ENCODE measurements at places on chromosomes 13 and 19.
A peak's percentile ranks its signal among the peaks of the same experiment; 100 is the strongest.

DNA sequence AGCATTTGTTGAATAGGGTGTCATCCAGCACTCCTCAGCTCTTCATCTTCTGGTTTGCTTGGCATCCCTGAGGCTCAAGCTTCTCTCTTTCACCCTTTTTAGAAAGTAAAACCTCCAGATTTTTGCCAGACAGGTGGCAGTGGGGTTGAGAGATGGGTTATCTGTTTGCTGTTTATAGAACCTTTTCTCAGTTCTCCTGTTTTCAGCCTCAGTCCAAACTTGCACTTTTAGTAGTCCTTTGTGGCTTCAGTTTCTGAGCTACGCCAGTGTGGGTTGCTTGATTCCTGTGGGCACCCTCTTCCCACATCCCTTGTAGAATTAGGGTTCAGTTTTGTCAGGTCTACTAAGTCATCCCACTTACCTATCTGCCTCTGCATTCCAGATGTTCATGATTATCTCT lies 147.9 kb downstream of the PAN3 start:
- no peaks in the 10 kb centered on the region for H3K4me1 ChIP-seq
- H3K4me3 ChIP-seq, result no peak overlapping the region
- no peak overlapping the region for H3K27ac ChIP-seq
- H3K27me3 ChIP-seq, result no peaks in the 10 kb centered on the region
- DNase-seq, result no peak

DNA sequence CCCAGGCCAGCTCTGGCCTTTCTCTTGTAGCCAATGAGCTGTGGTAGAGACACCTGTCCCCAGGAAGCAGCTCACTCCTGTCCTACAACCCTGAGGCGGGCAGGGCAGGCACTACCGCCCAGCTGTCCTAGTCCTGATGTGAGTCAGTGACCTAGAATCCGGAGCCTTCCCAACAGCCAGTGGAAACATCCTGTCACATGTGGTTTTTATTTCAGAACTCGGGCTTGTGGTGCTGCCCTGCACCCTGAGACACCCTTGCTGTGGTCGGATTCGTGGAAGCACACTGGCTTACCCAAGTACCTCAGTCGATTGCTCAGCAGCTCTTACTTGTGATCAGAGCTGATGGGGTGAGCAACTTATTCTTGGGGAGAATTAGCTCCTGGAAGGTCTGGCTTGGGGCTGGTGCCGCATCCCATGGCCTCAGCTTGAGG lies 83.6 kb upstream of the ARHGEF7 start:
- no peak overlapping the region for H3K4me3 ChIP-seq
- DNase-seq, result peak; percentile 77
- H3K4me1 ChIP-seq, result peaks cover 14% of the 10 kb centered on the region
- peak overlapping the region; percentile 39 for H3K27ac ChIP-seq

GRCh38 chr13:27161980-27162379 lies 9.6 kb downstream of the USP12 start:
- no peaks in the 10 kb centered on the region for H3K27me3 ChIP-seq
- no peak overlapping the region for H3K4me3 ChIP-seq
- DNase-seq, result no peak
- no peak overlapping the region for H3K27ac ChIP-seq
- H3K4me1 ChIP-seq, result no peaks in the 10 kb centered on the region
- H3K36me3 ChIP-seq, result no peaks in the 10 kb centered on the region

- H3K4me1 ChIP-seq, result no peaks in the 10 kb centered on the region
- no peaks in the 10 kb centered on the region for H3K27me3 ChIP-seq
- H3K4me3 ChIP-seq, result no peak overlapping the region
- peaks cover 2% of the 10 kb centered on the region for H3K36me3 ChIP-seq
These were observed 10.0 kb downstream of the MTIF3 start for GRCh38 chr13:27440408-27440807.

DNA sequence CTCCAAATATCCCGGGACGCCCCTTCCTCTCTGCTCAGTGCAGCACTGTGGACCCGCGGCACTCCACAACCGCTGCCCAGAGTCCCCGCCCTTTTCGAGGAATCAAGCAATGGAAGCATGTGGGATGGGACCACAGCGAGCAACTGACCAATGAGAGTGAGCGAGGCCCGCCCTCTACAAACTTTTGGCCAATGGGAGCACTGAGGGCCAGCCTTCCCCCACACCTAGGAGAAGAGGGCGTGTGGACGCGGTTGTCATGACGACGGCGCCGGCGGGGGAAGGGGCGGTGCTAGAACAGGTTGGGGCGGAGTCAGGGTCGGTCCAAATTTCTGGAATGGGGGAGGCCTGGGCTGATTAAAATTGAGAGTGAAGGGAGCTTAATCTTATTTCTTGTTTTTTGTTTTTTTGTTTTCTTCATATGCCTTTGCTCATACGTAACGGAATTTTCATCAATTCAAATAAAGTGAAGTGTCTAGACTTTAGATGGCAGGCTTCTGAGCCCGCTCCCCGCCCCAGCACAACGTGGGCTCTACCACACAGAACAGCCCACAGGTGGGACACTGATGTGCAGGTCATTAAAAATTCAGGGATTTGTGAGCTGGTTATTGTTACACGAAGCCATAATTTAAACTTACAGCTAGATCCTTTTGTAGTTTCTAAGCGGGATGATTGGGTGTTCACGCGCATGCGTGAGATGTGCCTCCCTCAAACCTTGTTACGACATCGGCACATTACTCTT lies at the start of gene DNAAF3:
DNAAF3 (minus strand) TSS at position 84 of the 739 bp plus-strand sequence. CDS start 200 bp downstream, outside the sequence.
- H3K4me1 ChIP-seq, result peaks cover 4% of the 10 kb centered on the region
- 0 out of 2 replicates have a peak, but pooled peaks cover 2% of the 10 kb centered on the region for H3K27me3 ChIP-seq
- peak; percentile 98 for DNase-seq
- no peaks in the 10 kb centered on the region for H3K36me3 ChIP-seq
- H3K27ac ChIP-seq, result no peak within 1 kb of the TSS
- H3K4me3 ChIP-seq, result peak within 1 kb of the TSS; percentile 51

DNA sequence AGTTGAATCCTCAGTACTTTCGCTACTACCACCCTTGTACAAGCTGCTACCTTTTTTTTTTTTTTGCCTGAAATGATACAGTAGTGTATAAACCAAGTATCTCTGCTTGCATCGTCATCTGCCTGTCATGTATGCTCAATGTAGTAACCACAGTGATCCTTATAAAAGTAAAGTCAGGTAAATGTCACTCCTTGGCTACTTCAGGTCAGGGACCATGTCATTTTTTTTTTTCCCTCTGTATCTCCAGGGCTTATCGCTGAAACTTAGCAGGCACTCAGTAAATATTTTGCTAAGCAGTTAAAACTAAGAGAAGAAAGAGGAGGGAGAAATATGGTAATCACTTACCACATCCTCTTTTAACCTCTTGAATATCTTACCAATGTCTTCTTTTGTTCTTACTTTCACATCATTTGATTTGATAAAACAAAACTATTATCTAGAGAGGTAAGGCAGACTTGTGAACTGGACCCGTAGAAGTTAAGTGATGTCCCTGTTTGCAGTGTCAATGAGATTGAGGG lies 96.8 kb upstream of the KLF12 start:
- no peak overlapping the region for H3K4me3 ChIP-seq
- no peaks in the 10 kb centered on the region for H3K36me3 ChIP-seq
- H3K27me3 ChIP-seq, result no peaks in the 10 kb centered on the region
- no peak for DNase-seq
- H3K27ac ChIP-seq, result no peak overlapping the region

- H3K4me3 ChIP-seq, result no peak overlapping the region
- no peak for DNase-seq
- H3K27me3 ChIP-seq, result no peaks in the 10 kb centered on the region
- no peak overlapping the region for H3K27ac ChIP-seq
- no peaks in the 10 kb centered on the region for H3K4me1 ChIP-seq
These were observed 347.6 kb upstream of the NBEA start for GRCh38 chr13:34594507-34594906.

DNA sequence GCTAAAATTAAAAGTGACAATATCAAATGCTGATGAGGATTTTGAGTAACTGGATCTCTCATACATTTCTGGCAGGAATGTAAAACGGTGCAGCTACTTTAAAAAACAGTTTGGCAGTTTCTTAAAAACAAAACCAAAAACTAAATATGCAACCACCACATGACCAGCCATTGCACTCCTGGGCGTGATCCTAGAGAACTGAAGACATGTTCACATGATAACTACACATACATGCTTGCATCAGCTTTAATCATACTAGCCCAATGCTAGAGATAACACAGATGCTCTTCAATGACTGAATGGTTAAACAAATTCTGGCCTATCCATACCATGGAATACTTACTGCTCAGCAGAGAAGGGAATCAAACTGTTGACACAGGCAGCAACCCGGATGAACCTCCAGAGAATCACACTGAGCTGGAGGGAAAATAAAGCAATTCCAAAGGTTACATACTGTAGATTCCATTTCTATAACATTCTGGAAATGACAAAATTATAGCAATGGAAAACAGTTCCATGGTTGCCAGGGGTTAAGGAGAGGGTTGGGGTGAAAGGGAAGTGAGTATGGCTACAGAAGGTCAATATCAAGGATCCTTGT lies 25.5 kb upstream of the NAXD start:
- no peak for DNase-seq
- no peak overlapping the region for H3K27ac ChIP-seq
- no peaks in the 10 kb centered on the region for H3K36me3 ChIP-seq
- H3K4me3 ChIP-seq, result no peak overlapping the region

GRCh38 chr19:42558450-42559150 lies 30.3 kb upstream of the CEACAM1 start:
- no peak overlapping the region for H3K4me3 ChIP-seq
- H3K36me3 ChIP-seq, result no peaks in the 10 kb centered on the region
- H3K4me1 ChIP-seq, result no peaks in the 10 kb centered on the region
- no peak overlapping the region for H3K27ac ChIP-seq
- no peak for DNase-seq
- H3K27me3 ChIP-seq, result peaks cover 2% of the 10 kb centered on the region

DNA sequence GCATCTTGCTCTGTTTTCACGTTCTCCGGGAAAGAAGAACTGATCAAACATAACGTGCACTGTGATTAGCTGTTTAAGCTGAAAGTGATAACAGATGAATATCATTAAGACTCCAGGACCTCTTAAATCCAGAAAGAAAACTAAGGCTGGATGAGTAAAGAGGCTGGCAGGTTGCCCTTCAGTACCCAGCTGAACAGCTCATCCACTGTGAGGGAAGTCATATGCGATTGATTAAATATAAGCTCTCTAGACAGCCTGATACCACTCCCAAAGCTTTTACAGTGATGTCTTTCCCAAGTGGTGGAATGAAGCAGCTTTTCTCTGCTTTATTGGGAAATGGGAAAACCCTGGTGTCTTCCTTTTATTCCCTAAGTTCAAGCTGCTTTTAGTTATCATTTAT lies 116.9 kb downstream of the EFNB2 start:
- H3K4me3 ChIP-seq, result no peak overlapping the region
- H3K27ac ChIP-seq, result no peak overlapping the region
- no peaks in the 10 kb centered on the region for H3K27me3 ChIP-seq
- DNase-seq, result no peak
- no peaks in the 10 kb centered on the region for H3K4me1 ChIP-seq

GRCh38 chr13:37026771-37027170 lies 26.2 kb downstream of the EXOSC8 start:
- no peak for DNase-seq
- H3K27me3 ChIP-seq, result no peaks in the 10 kb centered on the region
- H3K36me3 ChIP-seq, result peaks cover 90% of the 10 kb centered on the region
- no peaks in the 10 kb centered on the region for H3K4me1 ChIP-seq
- no peak overlapping the region for H3K27ac ChIP-seq

GRCh38 chr19:33297401-33298145 lies 4.8 kb downstream of the CEBPA start:
- no peaks in the 10 kb centered on the region for H3K27me3 ChIP-seq
- no peaks in the 10 kb centered on the region for H3K36me3 ChIP-seq
- DNase-seq, result peak; percentile 31
- H3K4me3 ChIP-seq, result no peak overlapping the region

DNA sequence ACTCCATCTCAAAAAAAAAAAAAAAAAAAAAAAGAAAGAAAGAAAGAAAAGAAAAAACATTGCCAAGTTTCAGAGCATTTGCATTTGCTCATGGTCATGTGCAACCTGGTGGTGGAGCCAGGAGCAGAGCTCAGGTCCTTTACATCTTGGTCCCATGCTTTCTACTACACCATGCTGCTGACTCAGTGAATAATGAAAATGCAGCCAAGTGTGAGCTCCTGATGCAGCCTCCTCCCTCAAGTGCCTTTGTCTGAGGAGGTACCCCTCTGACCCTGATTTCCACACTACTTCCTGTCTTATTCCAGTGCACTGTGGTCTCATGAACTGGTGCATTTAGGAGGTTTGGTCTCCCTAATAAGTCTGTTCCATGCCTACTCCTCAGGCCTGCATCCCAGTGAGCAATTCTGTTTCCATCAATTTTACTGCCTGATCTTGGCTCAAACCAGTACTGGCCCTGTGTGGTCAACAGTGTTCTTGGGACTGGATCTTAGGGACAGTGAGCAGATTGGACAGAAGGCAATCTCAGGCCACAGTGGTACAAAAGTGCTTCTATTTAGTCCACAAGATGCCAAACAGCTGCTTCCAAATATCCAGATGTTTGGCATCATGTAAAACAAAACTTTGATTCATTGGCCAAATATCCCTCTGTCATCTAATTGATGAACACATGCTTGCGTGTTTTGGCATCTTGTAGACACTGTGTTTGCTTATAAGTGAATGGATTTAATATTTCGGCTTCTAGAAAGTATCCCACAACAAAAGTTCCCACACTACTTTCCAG lies 28.8 kb upstream of the LRCH1 start:
- H3K27ac ChIP-seq, result no peak overlapping the region
- no peaks in the 10 kb centered on the region for H3K36me3 ChIP-seq
- no peak overlapping the region for H3K4me3 ChIP-seq

DNA sequence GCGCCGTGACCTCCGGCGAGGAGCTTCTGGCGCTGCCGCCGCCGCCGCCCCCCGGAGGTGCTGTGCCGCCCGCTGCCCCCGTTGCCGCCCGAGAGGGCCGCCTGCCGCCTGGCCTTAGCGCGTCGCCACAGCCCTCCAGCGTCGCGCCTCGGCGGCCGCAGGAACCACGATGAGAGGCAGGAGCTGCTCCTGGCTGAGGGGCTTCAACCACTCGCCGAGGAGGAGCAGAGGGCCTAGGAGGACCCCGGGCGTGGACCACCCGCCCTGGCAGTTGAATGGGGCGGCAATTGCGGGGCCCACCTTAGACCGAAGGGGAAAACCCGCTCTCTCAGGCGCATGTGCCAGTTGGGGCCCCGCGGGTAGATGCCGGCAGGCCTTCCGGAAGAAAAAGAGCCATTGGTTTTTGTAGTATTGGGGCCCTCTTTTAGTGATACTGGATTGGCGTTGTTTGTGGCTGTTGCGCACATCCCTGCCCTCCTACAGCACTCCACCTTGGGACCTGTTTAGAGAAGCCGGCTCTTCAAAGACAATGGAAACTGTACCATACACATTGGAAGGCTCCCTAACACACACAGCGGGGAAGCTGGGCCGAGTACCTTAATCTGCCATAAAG lies 4.8 kb downstream of the PDX1 start:
- no peaks in the 10 kb centered on the region for H3K36me3 ChIP-seq
- no peak for DNase-seq
- H3K4me3 ChIP-seq, result no peak overlapping the region

- H3K4me3 ChIP-seq, result no peak overlapping the region
- no peak overlapping the region for H3K27ac ChIP-seq
- no peaks in the 10 kb centered on the region for H3K36me3 ChIP-seq
- DNase-seq, result no peak
- H3K4me1 ChIP-seq, result no peaks in the 10 kb centered on the region
These were observed 25.7 kb upstream of the LRCH1 start for GRCh38 chr13:46527237-46527636.

- DNase-seq, result no peak
- no peaks in the 10 kb centered on the region for H3K36me3 ChIP-seq
- no peak overlapping the region for H3K27ac ChIP-seq
- H3K4me3 ChIP-seq, result no peak overlapping the region
- no peaks in the 10 kb centered on the region for H3K4me1 ChIP-seq
These were observed 557.0 kb downstream of the FGF9 start for GRCh38 chr13:22227895-22228294.

- H3K4me3 ChIP-seq, result no peak overlapping the region
- no peak for DNase-seq
- H3K4me1 ChIP-seq, result peaks cover 6% of the 10 kb centered on the region
- H3K36me3 ChIP-seq, result no peaks in the 10 kb centered on the region
These were observed 4.6 kb downstream of the KLK1 start for GRCh38 chr19:50818859-50819472.
